ENCODE measurements at places on chromosomes 16 and 17.

DNA sequence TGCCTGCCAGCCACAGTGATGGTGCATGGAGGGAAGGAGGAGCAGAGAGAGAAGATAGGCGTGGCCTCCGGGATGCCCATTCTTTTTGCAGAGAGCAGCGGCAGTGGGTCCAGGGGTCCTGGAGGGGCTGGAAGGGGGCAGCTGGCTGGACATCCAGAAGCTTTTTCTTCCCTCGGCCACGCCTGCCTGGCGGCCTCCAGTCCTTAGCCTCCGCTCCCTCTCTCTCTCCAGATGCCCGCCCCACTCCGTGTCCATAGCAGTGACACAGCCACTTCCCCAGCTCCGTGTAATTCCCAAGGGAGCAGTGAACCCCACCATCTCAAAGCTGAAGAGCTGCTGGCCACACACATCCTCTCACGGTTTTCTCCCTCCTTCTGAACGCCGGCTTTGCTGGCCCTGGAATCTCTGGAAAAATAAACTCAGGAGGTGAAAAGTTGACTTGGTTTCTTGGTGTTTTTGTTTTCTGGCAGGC lies 26.3 kb upstream of the CDC42EP4 start:
- no peak for DNase-seq

DNA sequence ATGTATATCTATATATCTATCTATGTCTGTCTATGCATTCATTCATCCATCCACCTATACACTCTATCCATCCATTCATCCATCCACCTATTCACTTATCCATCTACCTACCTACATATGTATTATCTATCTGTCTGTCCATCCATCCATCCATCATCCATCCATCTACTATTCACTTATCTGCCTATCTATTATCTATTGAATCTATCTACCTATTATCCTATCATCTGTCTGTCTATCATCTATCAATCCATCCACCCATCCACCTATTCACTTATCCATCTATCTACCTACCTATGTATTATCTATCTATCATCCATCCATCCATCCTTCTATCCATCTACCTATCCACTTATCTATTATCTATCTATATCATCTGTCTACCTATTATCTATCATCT lies 302.3 kb downstream of the SHISA9 start:
- DNase-seq: no peak

GRCh38 chr16:2776500-2777139 lies 460 bp downstream of the ELOB start:
- no peak for DNase-seq

- no peak for DNase-seq
Measured at GRCh38 chr17:60333628-60334031, 58.3 kb downstream of the USP32 start.

- DNase-seq: no peak
Measured at GRCh38 chr17:58965221-58965620, 141.5 kb downstream of the TRIM37 start.

GRCh38 chr17:39562976-39563375 lies 44.7 kb downstream of the NEUROD2 start:
- DNase-seq: no peak

DNA sequence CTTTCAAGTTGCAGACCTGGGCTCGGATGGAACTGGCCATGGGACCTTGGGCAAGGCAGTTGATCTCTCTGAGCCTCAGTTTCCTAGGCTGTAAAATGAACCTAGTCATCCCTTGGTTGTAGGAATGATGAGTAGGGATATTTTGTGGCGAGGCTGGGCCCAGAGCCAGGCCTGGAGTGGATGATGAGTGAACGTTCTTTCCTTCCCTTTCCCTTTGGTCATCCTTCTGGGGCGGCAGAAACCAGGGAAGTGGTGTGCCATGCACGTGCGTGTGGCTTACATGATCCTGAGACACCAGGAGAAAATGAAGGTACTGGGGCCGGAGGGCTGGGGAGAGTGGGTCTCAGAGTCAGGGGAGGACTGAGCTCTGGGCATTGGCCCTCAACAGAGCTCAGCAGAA lies 8.4 kb downstream of the FBRS start:
- DNase-seq: no peak

DNA sequence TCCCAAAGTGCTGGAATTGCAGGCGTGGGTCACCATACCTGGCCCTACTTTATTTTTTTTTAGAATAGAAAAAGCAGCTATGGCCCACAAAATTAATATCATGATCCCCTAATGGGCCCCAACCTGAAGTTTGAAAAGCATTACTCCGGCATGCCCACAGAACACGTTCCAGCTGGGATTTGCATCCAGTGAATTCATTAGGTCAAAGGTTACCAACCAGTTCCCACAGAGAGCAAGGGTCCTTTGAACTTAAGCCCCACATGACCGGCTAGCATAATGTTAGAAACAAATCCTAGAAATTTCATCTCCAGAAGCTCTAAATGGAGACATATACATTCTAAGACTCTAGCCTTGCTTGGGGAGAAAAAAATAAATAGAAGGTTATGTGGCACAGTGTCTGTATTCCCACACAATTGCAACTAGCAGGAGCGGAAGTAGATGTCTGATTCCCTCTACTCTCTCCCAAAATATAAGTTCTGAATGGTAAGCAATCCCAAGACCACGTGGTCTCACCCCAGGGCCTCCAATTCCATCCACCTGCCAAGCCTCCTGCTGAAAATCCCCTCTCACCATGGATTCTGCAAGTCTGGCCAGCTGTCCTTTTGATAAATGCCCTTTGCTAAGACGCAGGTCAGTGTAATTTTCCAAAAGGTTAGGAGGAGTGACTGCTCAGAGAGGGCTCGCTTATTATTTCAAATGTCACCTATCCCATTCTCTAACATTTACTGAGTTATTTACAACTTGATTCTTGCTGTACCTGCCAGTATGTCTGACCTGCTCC lies 395.8 kb downstream of the NPIPA8 start:
- no peak for DNase-seq

DNA sequence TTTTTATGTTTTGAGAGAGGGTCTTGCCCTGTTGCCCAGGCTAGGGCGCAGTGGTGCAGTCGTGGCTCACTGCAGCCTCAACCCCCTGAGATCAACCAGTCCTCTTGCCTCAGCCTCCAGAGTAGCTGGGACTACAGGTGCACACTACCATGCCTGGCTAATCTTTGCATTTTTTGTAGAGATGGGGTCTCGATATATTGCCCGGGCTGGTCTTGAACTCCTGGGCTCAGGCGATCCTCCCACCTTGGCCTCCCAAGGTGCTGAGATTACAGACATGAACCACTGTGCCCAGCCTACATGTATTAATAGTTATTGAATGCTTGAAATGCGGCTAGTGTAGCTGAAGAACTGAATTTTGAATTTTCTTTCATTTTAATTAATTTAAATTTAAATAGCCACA lies 12.2 kb downstream of the C1QTNF1 start:
- no peak for DNase-seq

- DNase-seq: peak; percentile 16
Measured at GRCh38 chr17:12410717-12411116, 255.0 kb upstream of the MYOCD start.

- no peak for DNase-seq
Measured at GRCh38 chr17:32739722-32740121, 137.2 kb downstream of the MYO1D start.

DNA sequence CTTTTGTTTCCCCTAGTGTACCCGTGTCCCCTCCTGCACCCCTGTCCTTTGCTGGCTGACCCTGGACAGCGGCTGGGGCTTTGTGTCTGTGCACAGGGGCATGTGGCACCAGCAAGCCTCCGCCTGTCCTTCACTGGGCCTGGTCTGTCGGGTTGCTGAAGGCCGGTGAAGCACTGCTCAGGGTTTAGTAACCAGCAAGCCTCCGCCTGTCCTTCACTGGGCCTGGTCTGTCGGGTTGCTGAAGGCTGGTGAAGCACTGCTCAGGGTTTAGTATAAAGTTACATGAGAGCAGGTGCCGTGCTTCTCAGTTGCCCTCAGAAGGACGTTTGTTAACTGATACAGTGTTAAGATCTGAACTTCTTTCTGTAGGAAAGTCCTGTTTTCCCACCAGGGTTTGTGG lies 33.8 kb downstream of the DEF8 start:
- no peak for DNase-seq

GRCh38 chr16:89095491-89095951 lies 1.9 kb downstream of the ACSF3 start:
- no peak for DNase-seq

GRCh38 chr16:81664153-81664552 lies 114.9 kb upstream of the PLCG2 start:
- DNase-seq: no peak
